Activated CD8-positive, alpha-beta memory T cell treated with anti-CD3 and anti-CD28 coated beads for 1 hour (primary cell): ENCODE measurements at places on chromosomes 3 and 15.

DNA sequence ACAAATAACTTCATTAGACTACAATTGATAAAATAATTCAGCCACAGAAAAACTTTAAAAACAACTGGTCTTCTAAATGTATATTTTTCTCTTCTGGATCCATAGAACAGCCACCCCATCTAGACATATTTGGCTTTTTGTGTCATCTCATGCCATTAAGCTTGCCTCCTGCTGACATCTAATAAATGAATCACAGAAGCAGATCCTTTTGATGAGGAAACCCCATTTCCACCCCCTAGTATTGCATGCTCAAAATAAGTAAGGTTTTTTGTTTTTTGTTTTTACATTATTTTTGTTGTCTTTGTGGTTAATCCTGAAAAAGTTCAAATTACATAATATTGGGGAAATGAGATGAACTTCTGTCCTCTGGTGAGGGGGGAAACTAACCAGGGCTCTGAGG lies 94.8 kb downstream of the DUT start:
- no peak for DNase-seq

GRCh38 chr15:67859331-67859946 lies 19.6 kb upstream of the RNU6-1 start:
- no peak for DNase-seq

GRCh38 chr3:79871656-79872055 lies 103.9 kb upstream of the ROBO1 start:
- no peak for DNase-seq

- no peak for DNase-seq
Observed at GRCh38 chr3:169945313-169945712, 21.3 kb upstream of the SEC62 start.

- no peak for DNase-seq
Observed at GRCh38 chr3:114400371-114400770, 106.5 kb downstream of the TIGIT start.

GRCh38 chr3:126100269-126100633 lies 16.3 kb upstream of the SLC41A3 start:
- DNase-seq, result no peak

GRCh38 chr3:155886915-155887314 lies 16.5 kb downstream of the GMPS start:
- DNase-seq, result no peak

GRCh38 chr15:44300572-44300971 lies 12.1 kb downstream of the GOLM2 start:
- no peak for DNase-seq

- DNase-seq, result no peak
Observed at GRCh38 chr3:196192524-196193051, 18.6 kb downstream of the ZDHHC19 start.

DNA sequence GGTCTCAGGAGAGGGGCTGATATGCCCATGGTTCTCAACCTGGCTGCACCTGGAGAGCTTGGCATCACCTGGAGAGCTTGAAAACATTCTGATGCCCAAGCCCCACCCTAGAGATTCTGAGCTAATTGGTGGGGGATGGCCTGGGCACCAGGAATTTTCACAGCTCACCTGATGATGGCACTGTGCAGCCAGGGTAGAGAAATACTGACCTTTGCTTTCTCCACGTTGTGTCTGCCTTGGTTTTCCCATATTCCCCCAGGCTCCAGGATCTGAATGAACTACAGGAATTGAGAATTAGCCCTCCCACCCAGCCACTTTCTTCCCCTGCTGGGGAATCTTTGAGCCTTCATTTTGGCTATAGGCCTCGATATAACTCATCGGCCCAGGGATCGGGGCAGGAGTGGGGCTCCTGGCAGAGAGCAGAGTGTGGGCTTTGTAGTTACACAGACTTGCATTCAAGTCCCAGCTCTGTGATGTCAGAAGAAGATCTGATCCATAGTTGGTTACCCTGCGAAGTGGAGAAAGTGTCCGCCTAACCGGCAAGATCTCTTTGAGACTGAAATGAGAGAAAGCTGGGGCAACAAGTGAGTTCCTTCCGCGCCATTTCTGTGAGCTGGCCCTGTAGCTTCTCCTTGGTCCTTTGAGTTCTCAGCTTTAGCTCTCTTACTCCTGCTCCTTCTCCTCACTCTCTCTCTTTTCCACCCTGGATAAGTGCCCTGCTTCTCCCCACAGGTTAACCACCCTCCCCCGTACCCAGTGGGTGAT lies 33.1 kb upstream of the UBE2Q2 start:
- DNase-seq, result no peak

- DNase-seq, result no peak
Observed at GRCh38 chr15:43492266-43492665, 690 bp downstream of the TP53BP1 start.

DNA sequence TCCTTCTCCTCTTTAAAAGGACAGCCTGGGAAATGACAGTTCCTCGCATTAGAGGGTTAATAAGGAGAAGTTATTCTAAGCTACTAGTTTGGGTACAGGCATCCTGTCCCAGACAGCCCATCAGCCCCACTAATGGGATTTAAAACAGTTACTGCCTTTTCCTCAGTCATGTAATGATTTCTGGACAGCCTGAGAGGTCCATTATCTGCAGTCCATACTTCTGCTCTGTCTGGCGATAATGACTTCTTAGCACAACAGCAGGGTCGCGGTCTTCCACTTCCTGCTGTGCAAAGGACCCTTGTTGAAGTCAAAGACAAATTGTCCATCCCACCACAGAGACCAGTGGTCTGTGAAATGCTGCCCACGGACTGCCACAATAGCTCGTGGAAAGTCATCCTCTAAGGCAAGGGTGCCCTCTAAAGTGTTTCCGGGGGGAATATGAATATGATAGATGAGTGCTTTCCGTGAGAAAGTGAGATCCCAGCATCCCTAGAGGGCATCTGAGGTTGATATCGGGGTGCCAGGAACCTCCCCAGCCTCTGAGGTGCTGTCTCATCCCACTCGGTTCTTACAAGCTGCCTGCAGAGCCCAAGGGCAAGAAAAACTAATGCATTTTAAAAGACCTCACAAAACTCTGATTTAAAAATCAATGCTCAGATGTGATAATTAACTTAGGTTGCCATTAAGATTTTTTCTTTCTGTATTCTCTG lies 100.7 kb downstream of the SHOX2 start:
- no peak for DNase-seq

- no peak for DNase-seq
Observed at GRCh38 chr3:128427175-128427857, 39.4 kb downstream of the DNAJB8 start.

GRCh38 chr3:160675566-160676124 lies 1.3 kb upstream of the ARL14 start:
- no peak for DNase-seq

DNA sequence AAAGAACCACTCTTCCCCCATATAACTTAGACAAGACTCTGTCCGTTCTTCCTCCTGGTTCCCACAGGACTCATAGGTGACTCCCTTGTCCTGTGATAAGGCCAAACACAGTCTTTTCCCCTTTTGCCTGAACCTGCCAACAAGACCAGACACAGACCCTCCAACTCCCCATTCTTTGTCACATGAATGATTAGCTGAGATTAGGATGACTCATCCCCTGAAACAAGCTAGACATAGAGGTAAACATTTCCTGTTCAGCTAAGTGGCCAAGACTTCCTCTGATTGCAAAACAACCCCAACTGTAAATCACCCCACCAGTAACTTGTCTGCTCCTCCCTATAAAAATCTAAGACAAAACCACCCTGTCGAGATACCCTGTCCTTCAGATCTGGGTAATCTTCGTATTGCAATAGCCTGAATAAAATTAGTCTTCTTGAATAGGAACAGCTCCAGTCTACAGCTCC lies 11.4 kb upstream of the HTR3E start:
- no peak for DNase-seq

DNA sequence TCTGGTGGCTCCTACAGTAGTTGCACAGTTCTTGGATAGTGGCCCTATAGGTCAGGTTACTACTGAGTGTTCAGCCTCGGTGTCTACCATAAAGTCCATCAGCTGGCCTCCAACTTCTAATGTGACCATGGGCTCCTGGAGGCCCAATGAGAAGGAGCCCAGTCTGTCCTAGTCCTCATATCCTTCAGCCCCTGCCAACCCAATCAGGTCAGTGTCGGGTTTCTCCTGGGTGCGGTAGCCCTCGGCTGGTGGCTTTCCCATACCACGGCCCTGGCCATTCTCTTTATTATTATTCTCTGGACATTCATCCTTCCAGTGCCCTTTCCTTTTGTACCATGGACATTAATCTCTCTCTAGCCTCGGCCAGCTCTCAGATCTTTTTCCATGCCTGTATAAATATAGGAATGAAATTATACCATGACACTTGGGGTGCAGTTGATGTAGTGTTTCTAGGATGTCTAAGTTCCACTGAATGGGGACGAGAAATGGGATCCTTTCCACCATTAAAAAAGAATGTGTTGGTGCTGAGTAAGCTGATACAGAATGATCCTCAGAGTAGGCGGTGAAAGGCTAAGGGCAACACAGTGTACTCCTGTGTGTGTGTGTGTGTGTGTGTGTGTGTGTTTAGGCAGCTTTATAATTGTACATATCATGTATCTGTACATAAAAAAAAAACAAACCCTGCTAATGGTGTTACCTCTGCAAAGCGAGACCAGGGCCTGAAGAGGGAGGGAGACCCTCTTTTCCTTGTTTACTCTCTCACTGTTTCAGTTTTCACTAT lies 19.3 kb upstream of the NOX5 start:
- no peak for DNase-seq
